RPMI8226 (cell line): ENCODE measurements at places on chromosomes 5 and 9.

GRCh38 chr9:112170235-112170634 lies 4.9 kb downstream of the SUSD1 start:
- no peak for DNase-seq

DNA sequence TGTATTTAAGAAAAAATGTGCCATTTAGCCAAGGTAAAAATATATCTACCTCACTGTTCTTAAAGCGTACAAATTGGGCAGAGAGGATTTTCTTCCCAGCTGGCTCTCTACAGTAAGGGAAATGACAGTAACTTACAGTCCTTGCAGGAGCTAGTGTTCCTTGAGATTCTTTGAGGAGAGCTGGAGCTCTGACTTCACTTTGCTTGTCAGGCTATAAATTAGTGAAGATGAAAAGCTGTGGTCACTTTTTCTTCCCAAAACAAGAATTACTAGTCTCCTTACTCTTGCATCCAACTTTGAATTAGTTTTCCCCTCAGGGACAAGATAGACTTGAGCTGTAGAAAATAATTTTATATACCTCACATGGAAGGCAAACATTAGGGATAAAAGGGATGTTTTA lies 129.9 kb downstream of the ZSWIM6 start:
- no peak for DNase-seq

DNA sequence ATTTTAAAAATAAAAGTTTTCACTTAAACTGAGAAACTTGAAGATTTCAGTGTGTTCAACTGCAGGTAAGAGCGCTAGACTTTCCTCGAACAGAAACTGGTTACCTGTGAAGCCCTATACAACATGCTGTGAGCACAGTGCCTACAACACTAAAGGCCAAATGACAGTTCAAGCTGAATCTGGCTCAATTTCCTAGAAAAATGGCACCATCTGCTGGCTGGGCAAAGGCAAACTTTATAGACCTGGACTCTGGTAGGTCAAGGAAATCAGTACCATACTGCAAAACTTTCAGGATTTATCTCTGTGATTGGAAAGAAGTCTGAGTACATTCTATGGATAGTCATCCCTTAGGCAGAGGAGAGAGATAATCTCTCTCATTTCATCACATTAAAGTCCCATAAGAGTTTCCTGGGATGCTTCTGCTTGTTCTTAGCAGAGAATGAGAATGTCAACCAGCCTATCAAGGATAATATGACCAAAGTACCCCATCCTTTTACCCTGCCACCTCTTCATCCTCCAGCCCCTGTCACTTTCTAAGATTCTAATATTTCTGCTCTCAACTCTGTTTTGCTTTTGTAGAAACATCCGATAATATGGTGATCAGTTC lies 31.8 kb upstream of the FOXB2 start:
- DNase-seq = peak; percentile 40

GRCh38 chr5:982377-983237 lies 26.0 kb upstream of the NKD2 start:
- DNase-seq = peak; percentile 63

GRCh38 chr5:127400946-127401670 lies 110.5 kb downstream of the MEGF10 start:
- DNase-seq = no peak

DNA sequence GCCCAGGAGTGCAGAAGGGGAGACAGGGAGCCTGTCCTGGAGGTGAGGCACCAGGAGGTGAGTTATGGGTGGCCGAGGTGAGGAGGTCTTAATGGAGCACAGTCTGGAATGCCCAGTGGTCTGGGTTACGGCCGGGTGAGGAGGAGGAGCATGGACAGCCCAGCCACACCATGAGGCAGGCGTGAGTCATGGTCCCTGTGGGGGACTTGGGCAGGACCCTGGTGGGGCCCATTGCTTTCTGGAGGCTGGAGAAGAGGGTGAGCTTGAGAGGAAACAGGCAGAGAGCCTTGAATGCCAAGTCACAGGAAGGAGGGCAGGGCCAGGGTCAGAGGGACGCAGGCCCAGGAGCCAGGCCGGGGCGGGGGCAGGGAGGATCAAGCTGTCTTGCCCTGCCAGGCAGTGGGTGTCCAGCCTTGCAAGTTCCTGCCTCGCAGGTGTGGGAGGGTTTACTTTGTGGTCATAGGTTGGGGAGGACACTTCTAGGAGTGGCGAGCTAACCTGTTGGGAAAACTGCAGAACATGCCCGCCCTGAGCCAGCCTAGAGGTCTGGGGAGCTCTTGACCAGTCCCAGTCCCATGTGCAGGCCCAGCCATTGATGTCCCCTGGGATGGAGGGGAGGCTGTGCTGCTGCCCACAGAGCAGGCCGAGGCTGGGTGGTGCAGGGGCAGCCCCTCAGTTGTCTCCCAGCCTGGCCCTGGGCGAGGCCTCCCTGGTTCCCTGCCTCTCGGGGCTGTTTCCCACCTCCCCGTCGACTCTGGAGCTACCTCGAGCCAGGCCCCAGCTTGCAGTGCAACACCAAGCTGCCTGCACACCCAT lies 2.8 kb downstream of the CACNA1B start:
- DNase-seq = no peak

- DNase-seq = peak; percentile 90
Observed at GRCh38 chr9:130039528-130040147, 3.4 kb downstream of the FNBP1 start.

DNA sequence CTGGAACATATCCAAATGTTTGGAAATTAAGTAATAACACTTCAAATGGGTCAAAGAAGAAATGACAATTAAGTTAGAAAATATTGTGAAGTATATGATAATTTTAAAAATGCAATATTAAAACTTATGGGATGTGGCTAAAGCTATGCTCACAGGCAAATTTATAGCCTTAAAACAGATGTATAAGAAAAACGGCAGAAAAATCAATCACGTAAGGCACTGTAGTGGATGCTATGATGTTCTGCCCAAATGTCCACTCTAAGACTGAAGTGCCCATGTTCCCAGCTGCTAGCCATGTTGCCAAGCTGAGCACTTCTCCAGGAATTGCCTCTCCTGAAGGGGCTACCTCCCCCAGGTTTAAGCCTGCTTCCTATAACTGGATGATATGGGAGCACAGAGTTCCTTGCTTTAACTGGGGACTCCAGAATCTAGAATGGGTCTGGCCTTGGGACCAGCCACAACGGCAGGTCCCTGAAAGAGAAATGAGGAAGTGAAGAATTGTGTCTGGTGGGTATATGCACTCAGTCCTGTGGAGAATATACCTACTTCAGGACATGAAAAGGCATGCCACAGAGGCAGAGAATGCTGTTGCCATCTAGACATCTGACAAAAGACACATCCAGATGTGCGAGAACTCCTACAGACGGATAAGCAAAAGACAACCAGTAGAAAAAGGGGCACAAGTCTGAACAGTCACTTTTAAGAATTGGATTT lies 78.2 kb upstream of the RXRA start:
- DNase-seq = peak; percentile 54

DNA sequence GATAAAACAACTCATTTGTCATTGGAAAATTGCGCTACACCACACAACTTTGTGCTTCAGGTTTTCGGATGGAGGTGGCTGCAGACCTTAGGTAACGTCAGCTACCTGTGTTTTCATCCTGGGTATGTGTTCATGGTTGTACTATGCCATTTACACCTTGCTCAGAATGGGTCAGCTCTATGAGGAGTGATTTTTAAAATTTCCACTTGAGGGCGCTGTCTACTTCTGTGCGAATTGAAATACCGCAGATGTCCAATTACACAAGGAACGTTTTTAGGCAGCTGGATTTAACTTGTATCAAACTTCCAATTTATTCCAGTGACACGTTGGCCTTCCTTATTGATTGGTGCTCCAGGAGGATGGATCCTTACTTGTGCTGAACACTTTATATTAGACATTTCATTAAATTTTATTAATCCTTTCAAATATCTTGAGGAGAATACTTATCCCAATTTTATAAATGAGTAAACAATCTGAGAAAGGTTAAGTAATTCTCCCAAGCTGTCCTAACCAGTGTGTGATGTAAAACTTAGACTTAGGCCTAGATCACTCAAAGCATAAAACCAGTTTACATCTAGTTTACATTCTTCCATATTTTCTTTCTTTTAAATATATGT lies 23.4 kb downstream of the DMRTA1 start:
- peak; percentile 73 for DNase-seq

GRCh38 chr5:157835041-157835440 lies 23.9 kb downstream of the CLINT1 start:
- no peak for DNase-seq

GRCh38 chr5:178241688-178242231 lies 9.2 kb upstream of the PHYKPL start:
- no peak for DNase-seq

GRCh38 chr5:33105521-33105941 lies 335.2 kb upstream of the TARS1 start:
- no peak for DNase-seq

- DNase-seq = no peak
Observed at GRCh38 chr5:78653681-78654366, 5.3 kb upstream of the LHFPL2 start.

DNA sequence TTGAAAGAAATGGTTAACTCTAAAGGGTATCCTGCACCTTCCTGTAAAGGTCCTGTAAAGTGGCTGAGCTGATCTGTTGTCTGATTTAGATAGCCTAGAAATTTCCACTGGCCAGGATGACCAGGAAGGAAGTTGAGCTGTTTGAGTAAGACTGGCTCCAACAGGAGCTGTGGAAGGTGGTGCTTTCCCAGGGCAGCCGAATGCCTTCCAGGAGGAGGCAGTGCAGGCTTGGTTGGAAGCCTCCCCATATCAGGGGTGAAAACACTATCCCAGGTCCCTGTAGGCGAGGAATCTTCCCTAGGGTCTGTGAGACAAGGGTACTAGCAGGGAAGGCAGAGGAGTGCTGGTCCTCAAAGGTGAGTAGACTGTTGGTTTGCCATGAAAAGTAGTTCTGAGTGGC lies 98.4 kb downstream of the LIX1 start:
- no peak for DNase-seq

DNA sequence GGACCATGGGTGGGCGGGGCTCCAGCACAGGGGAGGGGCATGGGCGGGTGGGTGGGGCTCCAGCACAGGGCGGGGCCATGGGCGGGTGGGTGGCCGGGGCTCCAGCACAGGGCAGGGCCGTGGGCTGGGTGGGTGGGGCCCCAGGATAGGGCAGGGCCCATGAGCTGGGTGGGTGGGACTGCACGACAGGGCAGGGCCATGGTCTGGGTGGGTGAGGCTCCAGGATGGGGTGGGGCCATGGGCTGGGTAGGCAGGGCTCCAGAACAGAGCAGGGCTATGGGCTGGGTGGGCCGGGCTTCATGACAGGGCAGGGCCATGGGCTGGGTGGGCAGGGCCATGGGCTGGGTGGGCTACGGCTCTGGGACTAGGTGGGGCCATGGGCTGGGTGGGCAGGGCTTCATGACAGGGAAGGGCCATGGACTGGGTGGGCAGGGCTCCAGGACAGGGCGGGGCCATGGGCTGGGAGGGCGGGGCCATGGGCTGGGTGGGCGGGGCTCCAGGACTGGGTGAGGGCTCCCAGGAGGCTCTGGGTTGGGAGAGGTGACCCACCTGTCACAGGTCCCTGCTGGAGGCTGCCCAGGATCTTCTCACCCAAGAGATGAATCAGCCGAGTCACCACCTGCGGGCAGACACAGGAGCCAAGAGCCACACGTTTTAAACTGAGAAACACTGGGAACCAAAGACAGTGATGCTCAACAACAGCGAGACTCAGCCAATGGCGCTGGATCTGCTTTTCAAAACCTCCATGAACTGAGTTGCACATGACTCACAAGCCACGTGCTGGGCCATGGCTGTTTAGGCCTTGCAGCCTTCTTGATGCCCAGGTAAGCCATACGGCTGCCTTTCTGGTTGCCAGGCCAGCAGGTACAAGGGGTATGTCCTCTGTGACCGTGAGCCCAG lies 33.6 kb upstream of the NSMF start:
- DNase-seq = peak; percentile 58

DNA sequence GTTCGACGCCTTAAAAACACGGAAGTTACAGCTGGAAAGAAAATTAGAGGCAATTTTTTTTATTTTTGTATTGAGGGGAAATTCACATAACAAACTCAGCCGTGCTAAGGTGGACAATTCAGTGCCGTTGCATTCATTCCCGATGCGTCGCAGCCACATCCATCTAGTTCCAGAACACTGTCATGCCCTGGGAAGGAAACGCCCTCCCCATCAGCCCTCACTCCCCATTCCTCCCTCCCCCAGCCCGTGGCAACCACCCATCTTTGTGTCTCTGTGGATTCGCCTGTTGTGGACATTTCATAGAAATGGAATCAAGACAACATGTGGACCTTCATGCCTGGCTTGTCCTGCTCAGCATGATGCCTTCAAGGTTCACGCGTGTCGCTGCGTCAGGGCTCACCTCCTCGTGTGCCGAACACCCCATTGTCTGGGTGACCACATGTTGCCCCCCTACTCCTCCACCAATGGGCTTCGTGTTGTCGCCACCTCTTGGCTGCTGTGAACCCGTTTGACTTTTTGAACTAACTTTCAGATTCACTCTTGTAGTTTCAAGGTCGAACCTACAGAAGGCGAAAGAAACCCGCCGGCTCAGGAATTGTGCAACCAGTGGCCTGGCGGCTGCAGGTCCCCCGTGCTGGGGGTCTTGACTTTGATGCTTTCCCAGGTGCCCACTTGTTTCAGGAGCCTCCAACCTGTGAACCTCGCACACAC lies 17.4 kb upstream of the CAMSAP1 start:
- DNase-seq = no peak

GRCh38 chr5:9715891-9716335 lies 85.8 kb upstream of the TAS2R1 start:
- no peak for DNase-seq

- no peak for DNase-seq
Observed at GRCh38 chr5:155259648-155260047, 246.1 kb downstream of the KIF4B start.

DNA sequence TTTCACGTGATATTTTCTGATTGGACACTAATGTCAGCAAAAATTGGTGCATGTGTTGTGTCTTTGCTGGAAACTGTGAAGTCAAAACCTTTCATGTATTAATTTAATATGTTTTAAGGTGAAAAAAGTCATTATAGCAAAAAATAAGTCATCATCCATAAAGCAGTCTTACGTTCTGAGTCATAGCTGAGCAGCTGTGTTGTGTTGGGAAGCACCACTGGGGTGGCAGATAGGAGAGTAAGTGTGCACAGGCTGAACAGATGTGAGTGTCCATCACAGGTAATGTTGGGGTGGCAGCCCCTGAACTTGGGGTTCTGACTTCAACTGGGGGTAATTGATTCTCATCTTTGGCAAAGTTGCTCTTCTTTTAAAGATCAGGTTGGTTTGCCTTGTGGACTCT lies 156.8 kb downstream of the NXNL2 start:
- DNase-seq = no peak

DNA sequence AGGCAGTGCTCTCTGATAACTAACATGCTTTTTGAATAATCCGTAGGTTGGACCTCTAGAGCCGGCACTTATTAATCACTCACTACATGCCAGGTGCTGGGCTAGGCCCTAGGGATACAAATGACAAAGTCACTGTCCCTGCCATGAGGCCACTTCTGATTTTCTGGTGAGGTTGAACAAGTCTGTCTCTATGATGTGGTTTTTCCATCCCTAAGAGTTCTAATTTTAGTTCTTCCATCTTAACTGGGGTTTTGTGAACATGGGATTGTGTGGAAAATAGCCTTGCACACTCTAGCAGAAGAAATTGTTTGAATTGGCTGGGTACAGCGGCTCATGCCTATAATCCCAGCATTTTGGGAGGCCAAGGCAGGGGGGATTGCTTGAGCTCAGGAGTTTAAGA lies 64.6 kb downstream of the IL31RA start:
- no peak for DNase-seq

- DNase-seq = no peak
Observed at GRCh38 chr5:179959641-179960040, 51.9 kb upstream of the TBC1D9B start.
